ENCODE measurements at places on chromosomes 13 and 19.
A peak's percentile ranks its signal among the peaks of the same experiment; 100 is the strongest.

DNA sequence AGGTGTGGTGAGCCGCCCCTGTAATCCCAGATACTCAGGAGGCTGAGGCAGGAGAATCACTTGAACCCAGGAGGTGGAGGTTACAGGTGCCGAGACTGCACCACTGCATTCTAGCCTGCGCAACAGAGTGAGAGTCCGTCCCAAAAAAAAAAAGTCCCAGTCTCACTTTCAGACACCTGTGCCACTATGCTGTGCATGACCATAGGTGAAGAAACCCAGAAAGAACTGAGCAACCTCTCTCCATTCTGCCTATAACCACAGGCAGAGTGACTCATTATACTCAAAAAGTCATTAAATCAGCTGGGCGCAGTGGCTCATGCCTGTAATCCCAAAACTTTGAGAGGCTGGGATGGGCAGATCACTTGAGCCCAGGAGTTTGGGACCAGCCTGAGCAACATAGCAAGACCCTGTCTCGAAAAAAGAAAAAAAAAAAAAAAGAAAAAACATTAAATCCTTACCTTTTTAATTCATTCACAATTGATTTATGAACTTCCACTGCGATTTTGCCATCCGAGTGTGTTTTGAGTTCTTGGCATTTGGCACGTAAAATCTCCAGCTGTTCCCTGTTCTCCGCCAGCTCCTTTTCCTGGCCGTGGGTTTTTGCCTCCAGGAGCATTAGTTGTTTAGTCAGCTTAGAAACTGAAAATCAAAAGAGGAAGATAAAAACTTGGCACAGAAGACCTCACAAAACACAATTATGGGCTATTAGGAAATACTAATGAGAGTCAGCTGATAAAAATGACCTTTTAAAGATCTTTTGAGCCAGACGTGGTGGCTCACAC, 45.5 kb upstream of the SLC7A9 start:
- no peak for DNase-seq

DNA sequence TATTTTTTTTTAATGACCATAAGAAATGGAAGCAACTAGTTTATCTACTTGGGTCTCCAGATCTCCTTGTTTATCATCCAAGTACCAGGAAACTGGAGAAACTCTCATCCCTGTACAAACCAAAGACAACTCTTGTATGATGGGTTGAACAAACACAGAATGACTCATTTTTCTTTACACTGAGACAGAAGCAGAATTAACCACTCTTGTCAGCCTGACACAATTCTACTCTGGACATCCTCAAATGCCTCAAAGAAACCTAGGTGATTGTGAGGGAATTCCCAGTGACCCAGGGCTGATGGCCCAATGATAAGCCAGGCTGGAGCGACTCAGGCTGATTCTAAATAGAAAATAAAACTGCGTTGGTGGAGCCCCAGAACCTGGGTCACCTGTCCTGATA, 151.5 kb downstream of the ZNF737 start:
- no peak for DNase-seq

- no peak for DNase-seq
Observed at GRCh38 chr19:13252569-13253335, 102.5 kb downstream of the IER2 start.

DNA sequence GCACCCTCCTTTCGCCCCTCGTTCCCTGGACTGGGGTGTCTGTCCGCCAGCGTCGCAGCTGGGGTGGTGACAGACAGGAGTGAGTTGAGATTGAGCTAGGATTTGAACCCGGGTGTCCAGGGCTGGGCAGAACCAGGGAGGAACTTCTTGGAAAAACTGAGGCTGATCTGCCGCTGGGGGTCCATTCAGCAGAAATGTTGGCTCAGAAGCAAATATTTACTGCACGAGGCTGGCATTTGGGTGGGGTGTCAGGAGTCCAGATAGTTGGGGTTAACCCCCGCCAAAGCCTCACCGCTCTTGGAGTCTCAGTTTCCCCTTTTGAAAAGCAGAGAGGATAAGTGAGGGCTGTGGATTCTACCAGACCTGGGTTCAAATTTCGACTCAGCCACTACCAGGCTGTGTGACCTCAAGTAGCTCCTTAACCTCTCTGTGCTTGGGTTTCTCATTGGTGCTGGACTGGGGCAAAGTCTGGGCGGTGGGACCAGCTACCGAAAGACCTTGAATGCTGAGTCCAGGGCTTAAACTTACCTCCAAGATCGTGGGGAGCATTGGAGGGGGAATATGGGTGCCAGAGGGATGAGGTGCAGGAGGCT, 20.9 kb downstream of the MAST3 start:
- DNase-seq = no peak

DNA sequence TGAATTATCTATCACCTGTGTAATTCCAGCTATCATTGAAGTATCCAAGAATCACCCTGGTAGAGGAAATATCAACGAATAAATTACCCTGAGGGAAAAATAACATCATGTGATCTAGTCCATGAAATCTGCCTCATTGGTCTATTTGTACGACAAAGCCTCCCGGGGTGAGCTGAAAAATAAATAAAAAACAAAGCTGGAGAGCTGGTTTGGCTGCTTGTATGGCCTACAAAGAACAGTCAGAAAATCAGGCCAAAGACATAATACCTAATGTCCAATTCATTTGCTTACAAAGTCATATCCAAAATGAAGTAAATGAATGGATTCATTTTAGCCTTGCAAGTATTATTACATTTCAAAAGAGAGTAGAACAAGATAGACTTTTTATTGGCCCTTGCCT, 449.9 kb downstream of the KLF12 start:
- DNase-seq = no peak

DNA sequence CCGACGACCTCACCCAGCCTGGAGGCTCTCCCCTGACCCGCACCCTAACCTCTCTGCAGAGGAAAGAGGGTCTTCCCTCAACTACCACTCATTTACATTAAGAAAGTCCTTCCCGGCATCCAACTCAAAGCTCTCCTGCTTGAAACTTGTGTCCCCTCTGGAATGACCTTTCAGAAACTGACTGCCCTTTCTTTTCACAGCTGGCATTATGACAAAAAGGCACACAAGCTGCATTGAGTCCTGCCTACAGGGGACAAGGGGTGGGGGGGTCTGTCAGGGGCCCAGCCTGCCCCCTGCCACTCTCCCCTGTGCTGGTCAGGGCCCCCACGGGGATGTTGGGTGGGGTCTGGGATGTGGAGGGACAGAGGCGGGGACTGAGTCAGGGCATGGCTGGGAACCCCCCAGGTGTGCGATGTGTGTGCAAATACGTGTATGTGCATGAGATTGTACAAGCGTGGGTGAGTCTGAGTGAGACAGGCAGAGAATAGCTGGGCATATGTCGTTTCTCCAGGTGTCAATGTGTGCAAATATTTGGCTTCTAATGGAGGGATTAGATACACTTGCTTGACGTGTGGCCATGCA, 2.0 kb downstream of the COL5A3 start:
- DNase-seq = no peak

- DNase-seq = no peak
Observed at GRCh38 chr13:45852494-45852893, 941 bp upstream of the SIAH3 start.

DNA sequence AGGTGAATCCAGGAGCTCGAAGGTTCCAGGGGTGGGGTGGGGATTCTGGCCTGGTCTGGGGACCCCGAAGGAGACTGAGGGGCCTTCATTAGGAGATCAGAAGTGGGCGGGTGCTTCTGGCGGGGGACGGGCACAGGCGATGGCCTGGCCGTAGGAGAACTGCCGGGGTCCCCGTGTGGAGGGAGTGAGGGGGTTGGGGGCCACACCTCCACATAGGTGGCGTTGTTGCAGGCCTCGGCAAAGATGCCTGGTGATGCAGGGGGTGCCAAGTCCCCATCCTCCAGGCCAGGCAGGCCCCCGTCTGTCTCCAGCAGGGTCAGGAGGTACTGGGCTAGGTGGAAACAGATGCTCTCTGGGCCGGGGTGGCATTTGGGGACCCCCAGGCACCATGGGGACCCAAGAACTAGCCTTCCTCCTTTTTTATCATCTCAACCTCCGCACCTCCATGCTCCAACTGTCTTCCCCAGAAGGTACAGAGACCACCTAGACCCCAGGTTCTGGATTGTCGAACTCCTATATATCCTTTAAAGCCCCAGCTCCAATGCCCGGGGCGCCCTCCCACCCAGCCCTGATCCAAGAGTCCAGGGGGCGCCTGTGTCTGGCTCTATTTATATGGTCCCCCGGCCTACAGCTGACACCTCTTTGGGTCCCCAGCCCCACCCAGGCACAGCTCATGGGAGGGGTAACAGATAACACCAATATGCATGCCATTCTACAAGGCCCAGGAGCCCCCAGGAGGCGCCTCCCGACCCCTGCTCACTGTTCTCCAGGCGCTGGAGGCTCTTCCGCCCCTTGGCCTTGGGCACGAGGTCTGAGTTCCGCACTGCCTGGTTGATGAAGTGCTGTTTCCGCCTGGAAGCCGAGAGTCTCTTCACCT, 8.2 kb downstream of the RNU6-9 start:
- DNase-seq = no peak

DNA sequence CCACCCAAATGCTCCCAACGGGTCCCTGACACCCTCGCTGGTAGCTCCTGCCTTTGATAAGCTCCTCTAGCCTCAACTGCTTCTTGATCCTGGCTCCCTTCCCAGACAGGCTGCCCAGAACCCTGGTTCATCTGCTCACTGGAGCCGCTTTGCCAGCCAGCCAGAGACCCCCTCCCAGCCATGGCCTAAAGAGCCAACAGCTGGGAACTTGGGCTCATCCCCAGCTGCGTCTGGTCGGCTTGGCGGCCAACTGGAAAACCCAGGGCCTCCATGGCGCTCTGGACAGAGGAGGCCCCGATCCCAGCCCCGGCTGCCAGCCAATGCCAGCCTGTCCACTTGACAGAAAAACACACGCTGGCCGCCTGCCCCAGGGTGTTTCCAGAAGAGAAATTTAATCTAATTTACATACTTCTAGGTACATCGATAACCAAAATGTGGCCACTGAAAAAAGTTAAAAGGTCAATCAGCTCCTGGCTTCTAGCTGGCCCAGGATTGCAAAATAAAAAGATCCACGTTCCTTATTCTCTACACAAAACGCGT, 3.0 kb upstream of the AKAP8L start:
- no peak for DNase-seq

- DNase-seq = no peak
Observed at GRCh38 chr19:28898249-28898648, 314.7 kb downstream of the UQCRFS1 start.

DNA sequence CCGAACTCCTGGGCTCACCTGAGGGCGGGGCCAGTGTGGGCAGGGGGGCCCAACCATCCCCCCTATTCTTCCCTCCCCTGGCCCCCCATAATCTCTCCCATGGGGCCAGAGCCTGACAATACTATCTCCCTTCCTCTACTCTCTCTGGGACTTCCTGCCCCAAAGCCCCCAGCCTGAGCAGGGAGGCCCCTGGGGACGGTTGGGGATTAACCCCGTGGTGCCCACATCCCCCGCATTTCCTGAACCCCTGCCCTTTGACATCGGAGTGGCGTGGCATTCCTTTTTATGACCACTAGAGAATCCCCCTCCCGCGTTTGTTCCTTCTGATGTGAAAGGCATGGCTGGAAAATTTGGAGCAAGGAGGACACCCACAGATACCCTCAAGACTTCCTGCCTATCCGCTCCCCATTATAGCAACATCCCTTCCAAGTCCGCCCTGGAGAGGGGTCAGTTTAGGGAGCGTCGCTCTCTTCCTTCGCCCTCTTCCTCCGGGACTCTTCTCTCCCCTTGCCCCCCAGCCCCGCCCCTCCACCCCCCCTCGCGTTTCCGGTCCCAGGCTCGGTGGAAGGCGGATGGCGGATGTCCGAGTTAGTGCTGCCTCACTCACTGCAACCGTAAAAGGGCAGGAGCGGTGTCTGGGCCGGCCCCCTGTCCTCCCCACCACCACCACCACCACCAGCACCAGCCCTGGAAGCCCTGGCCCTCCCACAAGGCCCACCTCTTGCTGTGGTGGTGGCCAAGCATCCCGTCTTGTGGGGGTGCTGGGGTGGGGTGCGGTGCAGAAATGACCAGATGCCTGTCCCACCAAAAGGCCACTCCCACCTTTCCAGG, 1.8 kb downstream of the VASP start:
- DNase-seq = peak; percentile 33

DNA sequence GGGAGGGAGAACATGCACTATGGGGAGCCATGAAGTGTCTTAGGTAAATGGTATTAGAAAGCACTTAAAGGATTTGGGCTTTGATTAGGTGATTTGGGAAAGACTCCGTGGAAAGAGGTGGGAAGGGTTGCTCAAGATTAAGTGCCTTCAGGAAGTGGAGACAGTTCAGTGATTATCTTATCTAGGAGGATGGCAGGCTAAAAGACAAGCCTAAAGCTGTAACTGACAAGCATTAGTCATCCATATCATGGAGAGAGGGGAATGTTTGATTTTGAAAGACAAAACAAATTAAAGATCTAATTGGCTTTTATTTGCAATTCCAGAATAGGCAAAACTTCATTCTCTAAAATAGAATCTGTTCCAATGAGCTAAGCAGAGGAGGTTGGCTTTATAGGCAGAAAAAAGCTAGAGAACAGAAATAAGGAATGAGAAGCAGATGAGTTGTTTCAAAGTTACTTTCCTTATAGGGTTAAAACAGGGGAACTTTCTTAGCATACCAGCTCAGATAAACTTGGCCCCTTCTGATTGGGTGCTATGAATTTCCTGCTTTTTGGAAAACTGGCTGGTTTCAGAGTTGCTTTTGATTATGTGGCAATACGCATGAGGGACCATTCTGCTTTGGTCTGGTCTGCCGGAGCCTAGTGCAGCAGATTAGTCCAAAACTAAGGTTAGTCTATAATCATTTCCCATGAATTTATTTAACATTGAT, 1.8 kb upstream of the DIAPH3 start:
- no peak for DNase-seq

GRCh38 chr13:34357435-34358232, 539.7 kb downstream of the RFC3 start:
- no peak for DNase-seq

DNA sequence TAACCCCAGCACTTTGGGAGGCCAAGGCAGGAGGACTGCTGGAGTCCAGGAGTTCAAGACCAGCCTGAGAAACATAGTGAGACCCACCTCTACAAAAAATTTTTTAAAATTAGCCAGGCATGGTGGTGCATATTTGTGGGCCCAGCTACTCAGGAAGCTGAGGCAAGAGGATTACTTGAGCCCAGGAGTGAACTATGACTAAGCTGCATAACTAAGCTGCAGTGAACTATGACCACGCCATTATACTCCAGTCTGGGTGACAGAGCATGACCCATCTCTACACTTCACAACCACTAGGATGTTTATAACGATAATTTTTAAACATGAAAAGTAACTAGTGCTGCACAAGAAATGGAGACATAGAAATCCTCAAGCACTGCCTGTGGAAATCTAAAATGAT, 352.7 kb upstream of the SGCG start:
- no peak for DNase-seq

DNA sequence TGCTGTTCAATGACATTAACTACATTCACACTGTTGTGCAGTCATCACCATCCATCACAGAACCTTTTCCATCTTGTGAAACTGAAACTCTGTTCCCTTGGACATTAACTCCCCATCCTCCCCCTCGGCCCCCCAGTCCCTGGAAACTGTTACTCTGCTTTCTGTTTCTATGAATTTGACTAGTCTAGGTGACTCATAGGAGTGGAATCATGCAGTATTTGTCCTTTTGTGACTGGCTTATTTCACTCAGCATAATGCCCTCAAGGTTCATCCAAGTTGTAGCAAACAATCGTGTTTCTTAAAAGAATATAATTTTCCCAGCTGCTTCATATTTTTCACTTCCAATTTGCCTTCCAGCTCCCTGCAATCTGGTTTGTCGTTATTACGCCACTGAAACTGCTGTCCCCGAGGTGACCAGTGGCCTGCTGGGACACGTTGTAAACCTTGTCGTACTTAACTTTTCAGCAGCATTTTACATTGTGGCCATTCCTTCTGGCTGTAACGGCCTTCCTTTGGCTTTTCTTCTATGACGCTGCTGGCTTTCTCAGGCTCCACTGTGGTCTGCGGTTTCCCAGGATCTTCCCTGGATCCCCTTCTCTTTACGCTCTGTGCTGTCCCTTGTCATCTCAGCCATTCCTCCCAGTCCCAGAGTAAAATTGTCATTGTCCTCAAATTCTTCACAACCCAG, 74.0 kb downstream of the DHRS12 start:
- peak; percentile 40 for DNase-seq

All from stimulated activated CD4-positive, alpha-beta T cell treated with anti-CD3 and anti-CD28 coated beads, Interleukin-4, amount 100 ng/mL, for 24 hours (primary cell).